ENCODE measurements at places on chromosomes 12 and 14.

DNA sequence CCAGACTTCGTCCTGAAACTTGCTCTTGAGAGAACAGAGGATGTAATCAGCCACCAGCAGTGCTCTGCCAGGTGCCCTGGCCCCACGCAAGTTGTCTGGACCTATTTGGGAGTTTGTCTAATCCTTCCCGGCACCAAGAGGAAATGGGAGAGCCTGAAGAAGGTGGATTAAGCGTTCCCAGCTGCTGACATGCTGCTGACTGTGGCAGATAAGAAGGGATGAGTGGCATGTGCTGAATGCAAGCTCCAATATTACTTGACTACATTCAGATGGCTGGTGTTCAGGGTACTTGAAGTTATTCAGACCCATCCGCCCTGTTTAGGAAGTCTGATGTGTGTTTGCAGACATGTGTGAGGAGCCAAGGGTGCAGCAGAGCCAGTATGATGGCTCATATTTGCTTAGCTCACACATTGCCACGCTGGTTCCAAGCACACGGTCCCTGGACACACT lies 440.6 kb upstream of the CCDC196 start:
- no peak for DNase-seq

DNA sequence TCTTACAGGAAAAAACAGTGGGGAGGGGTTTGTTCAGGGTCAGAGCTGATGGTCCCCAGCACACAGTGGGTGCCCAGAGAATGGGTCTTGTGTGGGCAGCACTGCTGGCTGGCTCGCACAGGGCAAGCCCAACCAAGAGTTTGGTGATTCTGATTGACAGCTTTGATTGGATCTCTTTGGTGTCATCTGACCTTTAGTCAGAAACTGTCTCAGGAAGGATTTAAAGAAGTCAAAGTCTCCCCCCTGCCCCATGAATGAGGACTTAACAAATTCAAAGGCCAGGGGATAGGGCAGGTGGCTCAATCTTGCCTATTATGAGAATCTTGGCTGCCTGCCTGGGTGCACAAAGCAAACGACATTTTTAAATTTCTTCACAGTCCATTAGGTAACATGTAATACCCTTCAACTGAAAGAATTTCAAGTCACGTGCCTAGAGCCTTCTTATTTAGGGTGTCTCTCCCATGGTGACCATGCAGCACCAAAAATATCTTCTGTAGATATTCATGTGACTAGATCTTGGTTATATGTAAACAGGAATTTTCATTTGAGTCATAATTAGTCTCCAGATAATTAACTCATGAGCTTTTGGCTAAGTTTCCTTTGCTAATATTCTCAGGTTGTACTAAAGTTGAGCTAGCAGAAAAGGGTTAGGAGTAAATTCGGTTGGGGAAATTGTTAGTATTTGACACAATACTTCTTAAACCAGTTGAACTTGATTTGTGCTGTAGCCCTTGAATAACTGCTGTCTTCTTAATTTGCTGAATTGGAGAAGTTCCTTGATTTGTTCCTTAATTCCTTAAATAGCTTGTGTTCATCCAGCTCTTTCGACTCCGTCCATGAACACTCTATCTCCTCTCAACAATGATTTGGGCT lies 54.5 kb upstream of the HECTD1 start:
- DNase-seq: no peak

DNA sequence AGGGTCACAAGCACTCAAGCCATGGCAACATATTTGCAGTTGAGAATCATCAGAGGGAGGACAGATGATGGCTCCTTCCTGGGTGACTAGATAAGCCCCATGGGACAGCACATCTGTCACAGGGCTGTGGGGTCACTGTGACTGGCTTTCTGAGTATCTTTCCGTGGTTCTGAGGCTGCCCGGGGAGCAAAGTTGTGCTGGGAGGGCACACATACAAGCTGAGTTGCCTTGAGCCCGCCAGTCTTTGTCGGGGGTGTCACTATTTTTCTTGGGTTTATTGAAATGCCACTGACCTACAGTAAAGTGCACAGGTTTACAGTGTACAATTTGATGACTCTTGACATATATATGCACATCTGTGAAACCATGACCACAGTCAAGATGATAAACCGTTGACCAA lies 17.2 kb upstream of the KIF26A start:
- no peak for DNase-seq

- DNase-seq: no peak
These were observed 30.4 kb upstream of the ITPK1 start for GRCh38 chr14:93146119-93146518.

GRCh38 chr12:89154743-89155499 lies 197.4 kb downstream of the DUSP6 start:
- DNase-seq: no peak

GRCh38 chr12:123683964-123684363 lies 13.1 kb downstream of the TCTN2 start:
- DNase-seq: no peak

DNA sequence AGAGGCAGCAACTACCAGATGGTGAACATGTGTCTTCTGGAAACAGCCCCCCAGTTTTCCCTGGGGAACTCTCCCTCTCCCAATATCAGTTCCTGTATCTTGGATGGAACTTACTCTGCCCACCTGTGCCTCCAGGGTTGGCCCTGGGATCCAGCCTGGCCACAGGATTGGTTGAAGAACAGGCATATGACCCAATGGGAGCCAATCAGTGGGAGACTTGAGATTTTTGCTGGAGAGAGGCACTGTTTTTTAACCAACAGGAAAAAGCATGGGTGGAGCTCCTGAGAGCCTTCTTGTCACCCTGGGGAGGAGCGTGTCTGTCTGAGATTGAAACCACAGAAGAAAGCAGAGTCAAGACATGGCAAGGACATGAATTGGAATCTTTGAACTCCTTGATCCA lies 33.6 kb upstream of the COX6A1 start:
- DNase-seq: no peak

- DNase-seq: no peak
These were observed 106.8 kb upstream of the RPH3A start for GRCh38 chr12:112684742-112685141.

DNA sequence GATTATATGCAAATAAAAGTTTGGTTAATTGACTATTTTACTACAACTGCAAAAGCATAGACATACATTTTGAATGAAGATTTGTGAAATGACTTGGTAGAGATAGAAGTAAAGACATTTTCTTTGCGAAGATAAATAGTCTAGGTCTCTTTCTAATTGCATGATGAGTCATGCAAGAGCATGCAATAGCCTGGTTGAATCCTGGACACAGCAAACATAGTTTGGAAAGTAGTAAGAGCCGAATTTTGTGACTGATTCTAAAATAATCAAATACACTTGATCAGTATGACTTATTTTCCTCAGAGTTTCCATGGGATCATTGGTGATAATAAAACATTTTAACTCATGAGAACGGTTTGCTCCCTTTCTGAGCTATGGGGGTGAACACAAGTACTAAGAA lies 27.7 kb upstream of the CAND1 start:
- DNase-seq: no peak

DNA sequence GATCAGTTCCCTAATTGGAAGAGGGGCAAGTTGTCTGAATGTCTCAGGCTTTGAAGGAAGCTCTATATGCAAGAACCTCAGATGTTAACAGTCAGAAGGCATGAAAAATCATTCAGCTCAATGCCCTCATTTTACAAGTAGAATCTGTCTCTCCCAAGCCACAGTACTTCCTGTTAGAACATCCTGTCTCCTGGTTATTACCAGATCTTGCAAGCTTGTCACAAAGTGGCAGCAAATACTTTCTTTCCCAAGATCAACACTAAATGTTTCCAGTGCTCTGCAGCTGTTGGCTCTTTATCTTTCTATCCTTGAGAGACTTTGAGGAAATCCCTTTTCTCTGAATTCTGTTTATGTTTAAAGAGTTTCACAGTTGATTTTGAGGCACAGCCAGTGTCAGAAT lies 235.5 kb downstream of the AKAP6 start:
- DNase-seq: no peak

DNA sequence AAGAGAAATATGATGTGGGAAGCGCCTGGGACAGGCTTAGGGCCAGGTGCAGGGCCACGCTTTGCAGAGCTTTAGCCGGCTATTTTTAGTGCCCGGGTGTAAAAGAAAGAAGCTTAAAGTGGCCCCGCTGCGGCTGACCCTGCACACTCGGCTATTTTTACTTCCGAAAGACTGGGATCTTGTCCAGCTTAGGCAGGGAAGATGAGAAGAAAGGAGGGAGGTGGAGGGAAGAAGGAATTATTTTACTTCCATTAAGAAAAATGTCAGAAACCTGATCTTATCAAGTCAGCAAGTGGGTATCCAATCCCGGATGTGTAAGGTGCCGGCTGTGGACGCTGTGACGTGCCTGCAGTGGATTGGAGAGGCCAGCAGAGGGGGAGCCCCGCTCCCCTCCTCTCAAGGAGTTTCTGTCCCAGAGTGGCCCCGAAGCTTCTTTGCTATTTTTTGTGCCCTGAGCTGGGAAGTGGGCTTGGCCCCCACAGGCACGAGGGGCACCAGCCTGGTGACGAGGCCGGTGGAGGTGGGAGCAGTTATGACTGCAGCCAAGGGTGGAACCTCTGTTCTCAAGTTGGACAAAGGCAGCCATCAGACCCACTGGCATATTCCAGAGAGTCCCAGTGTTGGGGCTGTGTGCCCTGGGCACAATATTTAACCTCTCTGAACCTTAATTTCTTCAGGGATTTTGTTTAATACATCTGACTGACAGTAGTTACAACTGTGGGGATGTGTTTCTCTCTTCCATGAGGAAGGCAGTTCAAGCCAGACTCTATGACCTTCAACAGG lies 97.7 kb downstream of the ESRRB start:
- peak; percentile 59 for DNase-seq

- DNase-seq: no peak
These were observed 20.1 kb upstream of the CDK17 start for GRCh38 chr12:96420277-96420835.

DNA sequence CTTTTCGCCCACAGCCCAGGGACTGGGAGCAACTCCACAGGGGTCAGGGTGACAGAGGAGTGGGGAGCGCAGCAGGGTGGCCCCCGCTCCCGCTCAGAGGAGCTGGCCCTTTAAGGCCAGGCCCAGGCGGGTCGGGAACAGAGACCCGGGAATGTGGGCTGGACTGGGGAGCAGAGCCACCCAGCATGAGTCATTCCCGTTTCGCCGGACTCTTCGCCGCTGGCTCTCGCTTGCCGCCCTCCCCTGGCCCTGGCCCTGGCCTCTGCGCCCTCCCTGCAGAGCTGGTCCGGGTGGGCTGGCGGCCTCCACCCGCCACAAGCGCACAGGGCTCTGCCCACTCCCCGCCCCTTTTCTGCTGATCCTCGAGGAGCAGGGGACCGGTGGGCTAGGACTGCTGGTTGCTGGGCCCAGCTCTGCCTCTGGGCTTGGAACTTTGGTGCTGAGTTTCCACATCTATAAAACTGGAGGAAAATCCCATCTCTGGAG lies 92.8 kb downstream of the NINJ2 start:
- peak; percentile 82 for DNase-seq

DNA sequence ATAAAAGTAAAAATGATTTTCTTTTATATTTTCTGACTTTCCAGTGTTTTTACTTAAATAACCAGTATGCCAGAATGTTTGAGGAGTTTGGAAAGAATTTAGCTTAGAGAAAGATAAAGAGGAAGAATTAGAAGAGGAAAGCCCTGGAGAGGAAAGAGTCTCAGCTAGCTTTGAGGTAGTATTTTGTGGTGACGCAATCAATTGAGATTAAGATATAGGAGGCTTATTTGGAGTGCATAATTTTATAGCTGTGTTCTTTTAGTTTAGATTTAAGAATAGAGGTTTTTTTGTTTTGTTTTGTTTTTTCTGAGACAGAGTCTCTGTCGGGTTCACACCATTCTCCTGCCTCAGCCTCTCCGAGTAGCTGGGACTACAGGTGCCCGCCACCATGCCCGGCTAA lies 18.1 kb downstream of the CLEC2B start:
- no peak for DNase-seq

DNA sequence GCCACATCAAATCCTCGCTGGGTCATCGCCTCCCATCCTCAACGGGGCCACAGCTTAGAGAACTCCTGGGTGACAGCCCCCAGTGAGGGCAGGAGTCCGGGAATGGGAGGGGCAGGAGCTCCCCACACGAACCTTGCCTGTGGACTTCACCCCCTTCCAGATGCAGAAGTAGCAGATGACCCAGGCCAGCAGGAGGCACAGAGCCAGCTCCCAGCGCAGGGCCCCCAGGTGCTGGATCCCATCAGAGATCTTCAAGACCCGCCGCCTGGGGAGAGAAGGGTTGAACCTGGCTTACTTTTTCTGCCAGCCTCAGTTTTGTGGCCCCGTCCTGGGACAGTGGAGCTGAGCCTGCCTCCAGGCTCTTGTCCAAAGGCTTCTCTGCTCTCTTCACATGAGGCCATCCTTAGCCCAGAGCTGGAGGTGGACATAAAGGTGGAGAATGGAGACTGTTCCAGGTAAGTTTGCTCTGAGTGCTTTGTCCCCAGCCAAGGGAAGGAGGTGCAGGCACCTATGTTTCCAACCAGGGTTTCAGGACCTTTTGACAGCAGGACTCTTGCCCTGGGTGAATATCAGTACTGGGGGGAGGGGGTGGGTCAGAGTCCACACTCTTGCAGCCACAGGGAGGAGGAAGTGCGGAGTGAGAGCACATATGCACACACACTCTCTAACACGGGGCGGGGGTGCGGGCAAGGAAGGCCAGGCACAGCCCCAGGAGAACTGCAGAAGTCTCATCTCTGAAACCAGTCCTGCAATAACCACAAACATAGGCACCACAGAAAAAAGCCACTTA lies 23.3 kb upstream of the SLC6A12 start:
- no peak for DNase-seq

- no peak for DNase-seq
These were observed 50.0 kb upstream of the TCL1A start for GRCh38 chr14:95763875-95764274.

DNA sequence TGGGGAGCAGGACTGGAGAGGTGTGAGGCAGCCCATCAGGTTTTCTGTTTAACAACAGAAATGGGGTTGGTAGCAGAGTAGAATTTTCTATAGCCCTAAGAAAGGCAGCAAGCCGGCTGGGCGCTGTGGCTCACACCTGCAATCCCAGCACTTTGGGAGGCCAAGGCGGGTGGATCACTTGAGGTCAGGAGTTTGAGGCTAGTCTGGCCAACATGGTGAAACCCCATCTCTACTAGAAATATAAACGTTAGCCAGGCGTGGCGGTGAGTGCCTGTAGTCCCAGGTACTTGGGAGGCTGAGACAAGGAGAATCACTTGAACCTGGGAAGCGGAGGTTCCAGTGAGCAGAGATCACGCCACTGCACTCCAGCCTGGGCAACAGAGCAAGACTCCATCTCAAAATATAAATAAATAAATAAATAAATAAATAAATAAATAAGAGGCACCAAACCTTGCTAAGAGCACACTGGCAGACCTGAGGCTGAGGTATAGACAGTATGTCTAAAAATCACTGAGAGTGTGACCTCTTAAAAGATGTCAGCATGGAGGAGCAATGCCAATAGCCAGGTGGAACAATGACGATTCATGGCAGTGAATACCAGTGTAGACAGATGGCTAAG lies 115.6 kb downstream of the SLC38A4 start:
- DNase-seq: no peak

GRCh38 chr12:6399884-6400644 lies 16.1 kb downstream of the LTBR start:
- DNase-seq: no peak

- no peak for DNase-seq
These were observed 21.4 kb upstream of the APPL2 start for GRCh38 chr12:105257321-105257728.
